Psoas muscle (tissue), 8 donors: ENCODE measurements at places on chromosomes 1 and 21.

DNA sequence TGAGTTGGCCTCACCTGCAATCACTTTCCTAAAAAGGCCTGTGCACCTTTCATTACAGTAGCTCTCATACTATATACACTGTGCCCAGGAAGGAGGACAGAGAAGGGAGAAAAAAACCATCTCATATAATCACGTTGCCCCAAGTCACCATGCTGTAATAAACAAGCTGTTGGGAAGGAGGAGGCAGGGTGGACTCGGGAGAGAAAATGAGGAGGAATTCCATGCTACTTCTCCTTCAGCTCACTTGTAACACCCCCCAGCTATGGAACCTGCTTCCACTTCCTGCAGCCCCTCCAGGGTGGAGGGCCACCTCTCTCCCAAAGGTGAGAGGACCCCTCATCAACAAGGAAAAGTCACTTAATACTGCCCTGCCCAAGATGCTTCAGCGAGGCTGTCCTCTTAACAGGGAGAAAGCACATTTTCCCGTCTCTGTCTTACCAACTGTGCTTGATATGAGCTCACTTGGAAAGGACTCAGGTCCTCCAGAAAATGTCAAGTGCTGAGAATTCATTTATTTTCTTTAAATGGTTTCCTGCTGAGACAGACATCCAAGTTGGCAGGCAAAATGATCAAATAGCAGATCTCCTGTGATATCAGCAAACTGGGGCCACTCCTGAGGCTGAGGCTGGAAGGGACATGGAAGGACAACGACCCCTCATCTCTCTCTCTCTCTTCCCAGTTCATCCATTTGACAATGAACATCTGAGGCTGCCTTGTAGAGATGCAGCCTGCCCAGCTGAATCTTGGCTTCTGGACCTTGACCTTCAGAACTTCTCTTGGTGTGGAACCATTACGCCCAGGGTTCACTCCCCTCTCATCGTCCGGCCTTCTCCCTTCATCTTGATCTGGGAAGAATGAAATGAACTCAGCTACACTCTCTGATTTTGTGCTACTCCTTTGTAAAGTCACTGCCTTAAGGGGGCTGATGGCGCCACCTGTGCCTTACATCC is 54.0 kb downstream of the CAPN9 start:
- no peak for DNase-seq

- DNase-seq, result no peak
Observed at GRCh38 chr1:38579056-38579455, 280.5 kb downstream of the RRAGC start.

DNA sequence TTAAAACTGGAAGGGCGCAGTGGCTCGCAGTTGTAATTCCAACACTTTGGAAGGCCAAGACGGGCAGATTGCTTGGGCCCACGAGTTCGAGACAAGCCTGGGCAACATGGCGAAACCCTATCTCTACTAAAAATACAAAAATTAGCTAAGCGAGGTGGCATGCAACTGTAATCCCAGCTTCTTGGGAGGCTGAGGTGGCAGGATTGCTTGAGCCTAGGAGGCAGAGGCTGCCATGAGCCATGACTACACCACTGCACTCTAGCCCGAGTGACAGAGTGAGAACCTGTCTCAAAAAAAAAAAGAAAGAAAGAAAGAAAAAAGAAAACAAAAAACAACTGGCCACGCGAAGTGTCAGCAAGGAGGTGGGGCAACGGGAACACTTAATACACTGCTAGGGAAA is 6.3 kb downstream of the UBE2G2 start:
- DNase-seq, result no peak

- no peak for DNase-seq
Observed at GRCh38 chr1:54108156-54108555, 44.6 kb downstream of the CDCP2 start.

GRCh38 chr1:60008500-60008899 is 65.1 kb downstream of the C1orf87 start:
- DNase-seq, result no peak

- DNase-seq, result no peak
Observed at GRCh38 chr1:67745875-67746698, 61.1 kb downstream of the GADD45A start.

DNA sequence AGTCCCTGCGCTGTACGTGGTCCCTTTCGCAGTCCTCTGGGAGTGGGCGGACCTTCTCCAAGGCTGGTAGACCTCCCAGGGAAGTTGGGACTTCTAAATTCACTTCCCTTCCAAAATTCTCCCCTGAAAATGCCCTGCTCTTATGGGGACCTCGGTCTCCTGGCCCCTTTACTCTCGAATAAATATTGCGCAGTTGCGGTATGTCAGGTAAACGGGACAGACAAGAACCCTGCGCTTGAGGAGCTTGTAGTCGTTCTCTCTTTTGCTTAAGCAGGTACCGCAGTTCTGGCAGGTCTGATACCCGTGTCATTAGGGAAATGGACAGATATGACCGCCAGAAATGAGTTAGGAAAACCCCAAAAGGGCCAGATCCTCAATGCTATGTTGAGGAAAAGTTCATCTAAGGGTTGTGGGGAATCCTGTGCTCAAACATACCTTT is 561 bp downstream of the KIF2C start:
- no peak for DNase-seq

- DNase-seq, result no peak
Observed at GRCh38 chr1:116390195-116390594, 17.2 kb downstream of the ATP1A1 start.

GRCh38 chr1:236774926-236775325 is 20.2 kb upstream of the MTR start:
- DNase-seq, result no peak

GRCh38 chr1:176983731-176984130 is 180.8 kb downstream of the ASTN1 start:
- no peak for DNase-seq

DNA sequence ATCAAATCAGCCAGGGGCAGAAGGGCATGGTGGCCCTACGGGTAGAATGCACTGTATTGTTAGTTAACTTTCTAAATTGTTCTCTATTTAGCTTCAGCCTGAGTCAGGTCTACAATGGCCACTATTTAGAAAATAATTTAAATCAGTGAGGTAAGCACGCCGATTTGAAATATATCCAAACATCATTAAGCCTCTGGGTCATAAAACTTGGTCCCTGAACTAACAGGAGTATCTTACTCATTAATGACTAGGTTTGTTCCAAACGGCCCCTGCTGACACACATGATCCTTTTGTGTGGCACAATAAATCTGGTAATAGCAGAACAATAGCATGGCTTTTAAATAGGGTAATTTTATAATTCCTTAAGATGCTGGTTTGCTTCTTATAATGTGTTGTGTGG is 48.4 kb downstream of the STX6 start:
- DNase-seq, result no peak

- no peak for DNase-seq
Observed at GRCh38 chr1:246110343-246111219, 396.5 kb downstream of the SMYD3 start.

DNA sequence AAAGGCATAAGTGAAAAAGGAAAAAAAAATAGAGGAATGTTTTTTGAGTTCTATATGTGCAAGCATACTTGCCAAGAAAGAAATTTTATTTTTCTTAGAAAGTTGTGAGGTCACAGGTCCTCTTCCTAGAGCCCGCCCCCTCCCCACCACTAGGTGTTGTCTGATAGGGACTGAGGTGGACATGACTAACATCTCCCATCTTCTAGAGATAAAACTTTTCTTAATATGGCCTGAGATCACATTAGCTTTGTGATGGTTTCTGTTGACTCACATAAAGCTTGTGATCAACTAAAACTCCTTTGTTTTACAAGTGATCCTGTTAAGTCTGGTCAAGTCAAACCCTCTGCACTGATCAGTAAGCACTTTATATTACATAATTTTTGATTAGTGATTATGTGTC is 33.4 kb upstream of the CITED4 start:
- DNase-seq, result no peak

DNA sequence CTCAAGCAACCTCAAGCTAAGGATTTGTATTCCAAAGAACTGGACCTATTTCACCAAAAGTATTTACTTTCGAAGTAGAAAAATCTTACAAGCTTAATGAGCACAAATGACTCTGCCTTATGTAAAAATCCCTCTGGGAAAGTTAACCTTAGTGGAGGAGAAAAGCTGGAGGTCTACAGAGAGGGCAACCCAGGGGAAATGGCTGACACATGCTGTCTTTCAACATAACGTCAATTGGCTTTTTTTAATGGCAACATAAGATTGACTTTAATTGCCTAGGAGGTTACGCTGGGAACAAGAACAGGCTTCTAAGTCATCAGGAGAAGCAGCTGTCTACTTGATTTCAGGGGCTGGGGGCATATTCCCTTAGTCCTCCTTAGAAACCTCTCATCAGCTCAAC is 52.3 kb downstream of the UTP25 start:
- no peak for DNase-seq

GRCh38 chr1:201250326-201251011 is 32.8 kb upstream of the PKP1 start:
- no peak for DNase-seq
